ENCODE measurements at places on chromosomes 1 and 21.

- DNase-seq, result no peak
These were observed 66.3 kb downstream of the CACHD1 start for GRCh38 chr1:64535938-64536835.

GRCh38 chr1:7538033-7538432 is 233.1 kb upstream of the VAMP3 start:
- no peak for DNase-seq

GRCh38 chr1:224141693-224142092 is 27.8 kb downstream of the FBXO28 start:
- no peak for DNase-seq

- no peak for DNase-seq
These were observed 836.1 kb upstream of the ADAMTS5 start for GRCh38 chr21:27802816-27803475.

DNA sequence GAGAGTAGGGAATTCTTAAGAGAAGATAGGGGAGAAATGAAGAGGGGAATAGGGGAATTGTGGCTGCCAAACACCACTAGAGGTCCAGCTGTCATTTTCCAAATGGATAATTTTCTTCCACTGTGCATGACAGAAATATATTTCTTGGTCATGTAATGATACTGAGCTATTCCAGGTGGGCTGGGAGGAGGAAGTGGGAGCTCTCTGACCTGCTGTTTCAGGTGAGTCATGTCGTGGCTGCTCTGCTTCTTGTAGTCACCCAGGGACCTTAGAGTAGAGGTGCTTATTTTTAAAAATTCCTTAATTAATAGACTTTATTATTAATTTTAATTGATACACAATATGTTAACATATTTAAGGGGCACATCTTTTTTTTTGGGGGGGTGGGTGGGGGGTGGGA is 11.9 kb downstream of the PDE4B start:
- no peak for DNase-seq

GRCh38 chr1:119048624-119049404 is 60.7 kb upstream of the TBX15 start:
- DNase-seq, result no peak

All from GOT3 (cell line).